ENCODE measurements at places on chromosomes 7 and 10. TPM values are rescaled to one million over a fixed set of nuclear protein-coding genes. Genes with fewer than 3 reads are reported as not detected.

GRCh38 chr10:29259498-29259897, 29.4 kb upstream of the LYZL1 start:
- no peaks in the 10 kb centered on the region for H3K36me3 ChIP-seq
- H3K4me1 ChIP-seq, result no peaks in the 10 kb centered on the region
- H3K27me3 ChIP-seq, result no peaks in the 10 kb centered on the region
- DNase-seq, result no peak

Gene ITIH5
- total RNA-seq, result not detected

DNA sequence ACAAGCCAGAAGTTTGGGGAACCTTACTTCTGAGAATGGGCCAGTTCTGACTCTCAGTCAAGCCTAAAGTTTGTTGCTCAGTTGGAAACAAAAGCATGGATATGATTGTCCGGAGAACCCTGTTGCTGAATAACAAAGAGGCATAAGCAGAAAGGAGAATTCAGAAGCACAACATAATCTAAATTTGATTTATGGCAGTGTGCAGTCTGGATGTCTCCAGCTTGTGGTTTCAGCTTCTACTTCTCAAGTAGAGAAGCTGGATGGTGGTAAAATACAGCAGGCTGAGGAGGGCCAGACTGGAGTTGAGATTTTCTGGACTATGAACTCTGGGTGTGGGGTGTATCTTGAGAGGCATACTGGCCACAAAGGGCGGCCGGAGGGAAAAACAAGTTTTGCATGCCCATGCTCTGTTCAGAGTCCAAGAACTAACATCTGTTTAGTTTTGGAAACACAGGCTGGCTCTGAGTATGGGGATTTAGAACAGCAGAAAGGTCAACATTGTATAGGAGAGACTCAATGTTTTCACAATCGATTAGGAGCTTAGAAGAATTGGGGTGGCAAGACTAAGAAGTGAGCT, 592.9 kb downstream of the CNTNAP2 start:
- H3K36me3 ChIP-seq, result no peaks in the 10 kb centered on the region
- H3K27ac ChIP-seq, result no peak overlapping the region
- no peak for DNase-seq

DNA sequence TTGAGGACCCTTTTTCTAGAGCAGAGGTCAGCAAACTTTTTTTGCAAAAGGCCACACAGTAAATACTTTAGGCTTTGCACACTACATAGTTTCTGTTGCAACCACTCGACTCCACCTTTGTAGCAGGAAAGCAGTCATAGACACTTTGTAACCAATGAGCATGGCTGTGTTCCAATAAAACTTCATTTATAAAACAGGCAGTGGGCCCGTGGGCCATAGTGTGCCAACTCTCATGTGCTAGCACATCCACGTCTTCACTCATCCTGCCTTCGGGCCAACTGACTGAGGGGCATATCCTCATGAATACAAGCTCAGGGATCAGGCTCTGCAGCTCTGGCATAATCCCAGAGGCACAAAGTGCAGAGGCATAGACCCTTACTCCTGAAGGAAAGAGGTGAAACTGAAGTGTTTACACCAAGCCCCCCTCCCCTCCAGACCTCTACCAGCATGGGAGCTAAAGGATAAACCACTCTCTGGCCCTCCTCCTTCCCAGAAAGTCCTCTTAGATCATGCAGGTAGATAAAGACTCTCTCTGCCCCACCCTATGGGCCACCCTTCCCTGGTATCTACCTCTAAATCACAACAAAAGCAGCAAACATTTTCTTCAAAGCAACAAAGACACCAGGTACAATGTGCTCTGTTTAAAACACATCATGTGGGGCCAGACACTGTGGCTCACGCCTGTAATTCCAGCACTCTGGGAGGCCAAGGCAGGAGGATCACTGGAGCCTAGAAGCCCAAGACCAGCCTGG, 71.0 kb downstream of the DLG5 start:
- no peaks in the 10 kb centered on the region for H3K36me3 ChIP-seq
- H3K4me3 ChIP-seq, result no peak overlapping the region
- H3K4me1 ChIP-seq, result no peaks in the 10 kb centered on the region

- H3K27ac ChIP-seq, result no peak overlapping the region
- H3K27me3 ChIP-seq, result no peaks in the 10 kb centered on the region
- no peak overlapping the region for H3K4me3 ChIP-seq
- no peak for DNase-seq
- H3K36me3 ChIP-seq, result no peaks in the 10 kb centered on the region
- no peaks in the 10 kb centered on the region for H3K4me1 ChIP-seq
Measured at GRCh38 chr7:126667742-126668366, 584.9 kb downstream of the GRM8 start.

Gene HABP2
- total RNA-seq, result not detected

Gene ENTPD7
- total RNA-seq, result 8.3 TPM

- no peaks in the 10 kb centered on the region for H3K36me3 ChIP-seq
- no peaks in the 10 kb centered on the region for H3K4me1 ChIP-seq
- no peak for DNase-seq
- no peaks in the 10 kb centered on the region for H3K27me3 ChIP-seq
Measured at GRCh38 chr7:97697396-97697795, 34.5 kb upstream of the TAC1 start.

DNA sequence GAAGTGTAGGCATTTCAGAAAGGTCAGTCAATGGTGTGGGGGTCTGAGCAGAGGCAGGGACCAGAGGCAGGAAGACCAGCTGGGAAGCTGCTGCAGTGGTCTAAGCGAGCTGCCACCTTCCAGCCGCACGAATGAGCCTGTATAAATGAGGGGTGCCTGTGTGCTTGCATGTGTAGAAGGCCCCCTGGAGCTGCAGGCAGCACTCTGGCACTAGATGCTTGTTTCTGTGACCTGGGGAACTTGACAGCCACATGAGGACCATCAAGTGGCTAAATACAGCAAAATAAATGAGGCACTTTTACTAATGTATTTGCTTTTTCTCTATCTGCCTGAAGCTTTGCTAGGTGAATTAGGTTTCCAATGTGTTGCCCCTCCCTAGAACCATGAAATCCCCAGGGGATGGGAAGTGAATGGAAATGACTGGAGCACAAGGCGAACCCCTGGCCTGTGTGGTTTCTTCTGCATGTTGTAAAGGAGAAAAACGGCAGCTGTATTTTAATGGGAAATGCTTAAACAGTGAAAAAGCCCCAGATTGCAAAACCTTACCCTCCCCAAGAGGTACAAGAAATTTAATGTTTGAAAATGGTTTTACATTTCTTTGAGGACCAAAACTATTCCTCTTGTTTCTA, 57.7 kb downstream of the PYROXD2 start:
- H3K27ac ChIP-seq, result no peak overlapping the region
- DNase-seq, result no peak
- no peaks in the 10 kb centered on the region for H3K36me3 ChIP-seq
- H3K4me3 ChIP-seq, result no peak overlapping the region

DNA sequence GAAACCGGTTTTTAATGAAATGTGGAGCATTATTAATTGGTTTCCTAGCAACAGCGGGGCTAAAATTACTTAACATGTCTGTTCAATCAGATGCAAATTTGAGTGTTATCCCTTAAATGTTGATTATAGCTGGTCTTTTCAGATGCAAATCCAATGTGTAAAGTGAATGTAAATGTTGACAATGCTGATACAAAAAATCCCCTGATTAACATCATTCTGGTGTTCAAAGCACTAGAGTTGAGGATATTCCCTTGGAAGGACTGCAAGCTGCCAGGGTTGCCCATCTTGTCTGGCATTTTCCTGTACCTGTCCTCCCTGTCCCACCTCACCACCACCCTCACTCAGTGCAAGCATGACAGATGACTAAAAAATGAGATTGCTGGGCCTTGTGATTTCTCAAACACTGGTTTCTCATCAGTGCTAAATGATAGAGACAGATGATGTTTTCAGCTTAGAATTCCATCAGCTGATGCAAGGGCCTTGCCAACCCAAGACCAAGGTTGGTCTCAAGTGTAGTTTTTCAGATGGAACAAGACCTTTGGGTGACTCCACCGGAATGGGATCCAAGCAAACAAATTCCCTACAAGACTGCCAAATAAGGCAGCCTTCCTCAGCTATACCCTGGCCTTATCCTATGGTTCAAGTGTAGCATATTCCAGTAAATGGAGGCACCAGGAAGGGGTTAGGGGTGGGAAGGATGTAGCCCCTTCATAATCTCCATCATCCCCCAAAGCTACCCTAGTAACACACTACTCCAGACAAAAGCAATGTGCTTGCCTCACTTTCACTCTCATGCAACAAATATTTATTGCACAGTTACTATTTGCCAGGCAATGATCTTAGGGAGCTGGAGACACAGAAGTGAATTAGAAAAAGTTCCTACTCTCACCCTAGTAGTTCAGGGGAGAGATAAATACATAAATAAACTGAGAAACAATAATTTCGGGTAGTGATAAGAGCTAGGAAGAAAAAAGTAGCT, 54.9 kb downstream of the JAZF1 start:
- peaks cover under 1% of the 10 kb centered on the region for H3K4me1 ChIP-seq
- no peaks in the 10 kb centered on the region for H3K27me3 ChIP-seq
- no peak overlapping the region for H3K27ac ChIP-seq

GRCh38 chr7:146768957-146769356, 652.4 kb downstream of the CNTNAP2 start:
- no peaks in the 10 kb centered on the region for H3K27me3 ChIP-seq
- H3K36me3 ChIP-seq, result no peaks in the 10 kb centered on the region
- no peak for DNase-seq
- H3K4me1 ChIP-seq, result no peaks in the 10 kb centered on the region
- H3K4me3 ChIP-seq, result no peak overlapping the region

DNA sequence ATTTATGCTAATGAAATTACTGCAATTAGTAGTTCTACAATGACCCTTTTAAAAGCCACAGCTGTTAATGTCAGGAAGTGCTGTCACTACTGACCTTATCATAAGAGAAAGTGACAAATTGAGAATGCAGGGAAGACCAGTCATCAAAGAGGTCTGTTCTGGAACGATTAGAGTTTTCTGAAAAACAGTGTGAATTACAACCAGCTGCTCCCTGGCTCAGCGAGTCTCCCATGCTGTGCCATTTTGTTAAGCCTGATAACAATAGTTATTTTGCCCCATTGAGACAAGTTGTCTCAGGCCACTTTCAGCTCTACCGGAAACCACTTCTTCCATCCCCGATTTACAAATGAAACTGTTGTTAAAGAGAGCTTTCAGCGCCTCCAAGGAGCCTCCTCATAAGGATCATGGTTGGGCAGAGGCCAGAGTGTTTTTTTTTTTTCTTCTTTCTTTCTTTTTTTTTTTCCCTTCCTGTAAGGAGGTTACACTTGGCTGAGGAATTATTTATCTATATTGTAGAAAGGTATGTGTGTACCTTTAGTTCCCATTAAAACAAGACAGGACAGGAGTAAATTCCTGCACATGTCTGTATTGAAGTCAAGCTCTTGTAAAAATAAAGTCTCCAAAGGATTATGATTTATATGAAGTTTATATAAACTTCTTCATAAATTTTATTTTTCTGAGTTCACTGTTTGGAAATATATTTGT, 173.6 kb downstream of the CDCA7L start:
- H3K4me3 ChIP-seq, result no peak overlapping the region
- no peaks in the 10 kb centered on the region for H3K36me3 ChIP-seq
- no peaks in the 10 kb centered on the region for H3K4me1 ChIP-seq
- H3K27me3 ChIP-seq, result no peaks in the 10 kb centered on the region

Gene SFTPD
- total RNA-seq, result not detected

DNA sequence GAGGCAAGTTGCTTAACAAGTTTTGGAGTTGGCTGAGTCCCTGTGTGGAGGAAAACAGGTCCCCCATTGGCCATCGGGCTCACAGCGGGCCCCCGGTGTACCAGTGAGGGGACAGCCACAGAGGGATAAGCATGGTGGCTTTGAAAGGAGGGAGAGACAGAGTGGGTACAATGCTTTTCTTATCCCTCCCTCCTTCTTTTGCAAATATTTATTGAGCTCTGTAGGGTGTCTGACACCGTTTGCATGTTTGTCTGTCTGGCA, 2.8 kb downstream of the HTRA1 start:
- H3K4me3 ChIP-seq, result no peak overlapping the region
- DNase-seq, result no peak
- peaks cover 19% of the 10 kb centered on the region for H3K27me3 ChIP-seq
- peaks cover 9% of the 10 kb centered on the region for H3K4me1 ChIP-seq

DNA sequence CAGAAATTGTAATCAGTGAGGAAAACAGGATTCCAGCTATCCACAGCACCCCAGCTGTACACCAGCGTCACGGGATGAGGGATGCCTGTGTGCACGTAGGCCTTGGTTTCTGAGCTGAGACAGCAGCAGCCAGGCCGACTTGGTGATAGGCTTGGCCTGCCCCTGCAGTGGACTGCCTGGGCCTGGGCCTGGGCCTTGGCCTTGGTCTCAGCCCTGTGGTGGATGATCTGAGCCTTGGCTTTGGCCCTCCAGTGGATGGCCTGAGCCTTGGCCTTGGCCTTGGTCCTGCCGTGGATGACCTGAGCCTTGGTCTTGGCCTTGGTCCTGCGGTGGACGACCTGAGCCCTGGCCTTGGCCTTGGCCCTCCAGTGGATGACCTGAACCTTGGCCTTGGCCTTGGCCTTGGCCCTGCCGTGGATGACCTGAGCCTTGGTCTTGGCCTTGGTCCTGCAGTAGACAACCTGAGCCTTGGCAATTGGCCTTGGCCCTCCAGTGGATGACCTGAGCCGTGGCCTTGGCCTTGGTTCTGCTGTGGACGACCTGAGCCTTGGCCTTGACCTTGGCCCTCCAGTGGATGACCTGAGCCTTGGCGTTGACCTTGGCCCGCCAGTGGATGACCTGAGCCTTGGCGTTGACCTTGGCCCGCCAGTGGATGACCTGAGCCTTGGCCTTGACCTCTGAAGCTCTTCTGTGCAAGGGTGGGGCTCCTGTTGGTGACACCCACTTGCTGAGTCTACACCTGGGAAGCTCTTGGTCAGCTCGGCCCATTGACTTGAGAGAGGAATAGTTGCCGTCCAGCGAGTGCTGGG, 93.8 kb downstream of the CUX1 start:
- no peak overlapping the region for H3K27ac ChIP-seq
- no peak for DNase-seq

Gene WDFY4
- total RNA-seq, result 0.35 TPM

DNA sequence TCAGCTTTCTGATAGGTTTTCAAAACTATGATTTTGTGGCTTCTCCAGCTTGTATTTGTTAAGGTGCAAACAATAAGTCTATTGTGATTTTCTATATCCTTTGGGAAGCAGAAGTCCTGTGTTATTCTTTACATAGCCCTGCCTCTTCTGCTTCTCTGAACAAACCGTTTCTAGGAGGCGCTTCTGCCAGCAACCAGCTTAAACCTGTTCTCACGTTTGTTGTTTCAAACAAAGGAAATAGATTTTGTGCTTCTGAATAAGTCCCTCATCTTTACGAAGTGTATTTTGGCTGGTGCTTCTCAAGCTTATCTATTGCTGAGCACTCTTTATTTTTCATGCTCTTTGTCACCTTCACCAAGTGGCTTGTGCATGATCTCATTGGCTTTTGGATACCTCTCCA, 61.0 kb downstream of the VTI1A start:
- H3K4me1 ChIP-seq, result no peaks in the 10 kb centered on the region
- H3K27me3 ChIP-seq, result no peaks in the 10 kb centered on the region
- H3K4me3 ChIP-seq, result no peak overlapping the region
- no peak for DNase-seq

GRCh38 chr10:103452506-103453230, 498 bp upstream of the CALHM2 start:
- H3K4me1 ChIP-seq, result peaks cover 30% of the 10 kb centered on the region
- no peak for DNase-seq
- H3K27ac ChIP-seq, result no peak overlapping the region
- no peaks in the 10 kb centered on the region for H3K27me3 ChIP-seq

Measured in CD8-positive, alpha-beta memory T cell (primary cell).